Activated CD4-positive, alpha-beta T cell treated with anti-CD3 and anti-CD28 coated beads, Interleukin-2, amount 10 ng/mL, durations not matched to agents 24 days and 14 days (primary cell): ENCODE measurements at places on chromosomes 4 and X. TPM values are rescaled to one million over a fixed set of nuclear protein-coding genes. Genes with fewer than 3 reads are reported as not detected.

- no peak for DNase-seq
Observed at GRCh38 chrX:152932598-152933175, 34.8 kb downstream of the ZNF185 start.

DNA sequence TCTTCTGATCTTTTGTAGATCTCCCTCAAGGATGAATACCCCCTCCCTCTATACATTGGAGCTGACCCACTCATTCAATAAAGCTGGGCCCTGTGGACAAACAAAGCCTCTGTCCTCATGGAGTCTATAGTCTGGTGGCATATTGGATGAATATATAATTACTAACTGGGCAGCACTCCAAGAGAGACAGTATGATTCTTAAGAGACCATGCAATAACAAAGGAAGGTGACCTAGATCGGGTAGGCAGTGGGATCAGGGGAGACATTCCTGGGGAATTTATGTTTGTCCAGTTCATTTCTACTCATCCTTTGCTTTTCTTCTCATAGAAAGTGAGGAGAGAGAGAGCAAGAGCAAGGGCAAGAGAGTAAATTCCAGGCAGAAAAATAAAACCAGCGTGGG is 23.5 kb upstream of the CXCL13 start:
- no peak for DNase-seq

- no peak for DNase-seq
Observed at GRCh38 chr4:147760695-147761094, 28.8 kb downstream of the ARHGAP10 start.

- no peak for DNase-seq
Observed at GRCh38 chr4:20809812-20810211, 109.6 kb downstream of the PACRGL start.

GRCh38 chrX:109372716-109373115 is 109.2 kb downstream of the GUCY2F start:
- DNase-seq: no peak

Gene SYTL5
- not detected in 2 replicates for total RNA-seq

Gene MAGEB1
- not detected in 2 replicates for total RNA-seq

GRCh38 chr4:19010761-19011160 is 989.2 kb upstream of the LCORL start:
- DNase-seq: no peak

DNA sequence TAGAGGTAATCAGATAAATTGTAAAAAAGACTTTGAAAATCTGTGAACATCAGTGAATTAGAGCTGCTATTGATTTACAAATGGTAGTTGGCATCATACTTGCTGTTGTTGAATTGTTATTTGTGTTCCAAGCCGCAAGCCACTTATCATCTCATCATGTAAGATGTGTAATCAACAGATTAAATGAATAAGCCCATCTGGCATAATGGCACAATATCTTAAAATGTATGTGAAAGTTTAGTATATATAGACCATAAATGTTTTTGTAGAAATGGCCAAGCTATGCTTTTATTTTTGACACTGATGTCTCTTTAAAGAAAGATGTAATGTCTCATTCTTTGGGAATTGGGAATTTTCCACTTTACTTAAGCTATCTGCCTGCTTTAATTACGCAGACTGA is 682.6 kb upstream of the GNPDA2 start:
- DNase-seq: no peak

GRCh38 chr4:166991006-166991561 is 243.2 kb downstream of the SPOCK3 start:
- no peak for DNase-seq

Gene SPATA4
- 0.12 TPM in 1 of 2 replicates, not detected in the other for total RNA-seq

DNA sequence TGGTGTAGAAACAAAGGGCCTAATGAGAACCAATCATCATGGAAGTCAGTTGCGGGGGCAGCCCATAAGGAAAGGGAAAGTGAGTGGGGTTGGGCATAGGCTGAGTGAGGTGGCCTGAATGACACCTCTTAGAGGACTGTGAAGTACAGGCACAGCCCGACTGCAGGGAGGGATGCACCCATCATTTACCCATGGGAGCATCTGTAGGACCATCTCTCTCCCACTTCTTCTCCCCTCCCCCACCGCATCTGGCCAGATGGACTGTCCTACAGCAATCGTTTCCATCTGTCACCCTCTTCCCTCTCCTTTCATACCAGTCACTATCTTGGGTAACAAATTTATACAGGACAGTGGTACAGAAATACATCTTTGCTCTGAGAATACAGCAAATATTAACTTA is 4.2 kb downstream of the STBD1 start:
- DNase-seq: no peak

DNA sequence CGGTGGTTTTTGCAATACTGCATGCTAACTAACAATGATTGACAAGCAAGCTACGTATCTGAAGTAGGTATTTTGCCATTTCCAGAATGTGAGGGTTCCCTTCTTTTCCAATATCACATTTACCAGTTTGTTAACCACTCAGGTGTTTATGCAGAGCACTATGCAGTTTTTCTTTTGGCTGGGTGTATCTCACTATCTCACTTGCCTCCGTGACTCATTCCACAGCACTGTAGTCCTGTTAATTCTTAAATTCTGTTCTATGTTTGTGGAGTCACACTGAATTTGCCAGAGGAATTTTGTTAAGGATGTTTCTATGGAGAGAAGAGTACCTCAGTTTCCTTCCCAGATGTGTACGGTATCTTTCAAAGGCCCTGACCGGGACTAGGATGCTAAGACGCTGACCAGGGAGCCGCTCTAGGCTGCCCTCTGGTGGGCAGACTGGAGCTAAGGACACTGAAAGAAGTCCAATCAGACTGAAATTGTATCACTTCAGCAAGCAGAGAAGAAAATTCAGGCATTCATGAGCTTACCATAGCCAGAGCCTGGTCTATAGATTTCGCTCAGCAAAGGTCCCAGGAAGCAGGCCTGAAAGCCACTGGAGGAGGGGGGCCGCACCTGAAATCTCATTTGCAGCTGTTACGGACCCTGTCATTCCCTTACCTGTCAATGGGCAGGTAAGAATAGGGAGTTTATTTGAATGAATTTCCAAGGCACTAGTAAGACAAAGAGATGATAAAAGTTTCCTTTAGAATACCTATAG is 388.4 kb upstream of the SPOCK3 start:
- peak; percentile 77 for DNase-seq

GRCh38 chr4:108867476-108867875 is 104.6 kb upstream of the ETNPPL start:
- DNase-seq: no peak

DNA sequence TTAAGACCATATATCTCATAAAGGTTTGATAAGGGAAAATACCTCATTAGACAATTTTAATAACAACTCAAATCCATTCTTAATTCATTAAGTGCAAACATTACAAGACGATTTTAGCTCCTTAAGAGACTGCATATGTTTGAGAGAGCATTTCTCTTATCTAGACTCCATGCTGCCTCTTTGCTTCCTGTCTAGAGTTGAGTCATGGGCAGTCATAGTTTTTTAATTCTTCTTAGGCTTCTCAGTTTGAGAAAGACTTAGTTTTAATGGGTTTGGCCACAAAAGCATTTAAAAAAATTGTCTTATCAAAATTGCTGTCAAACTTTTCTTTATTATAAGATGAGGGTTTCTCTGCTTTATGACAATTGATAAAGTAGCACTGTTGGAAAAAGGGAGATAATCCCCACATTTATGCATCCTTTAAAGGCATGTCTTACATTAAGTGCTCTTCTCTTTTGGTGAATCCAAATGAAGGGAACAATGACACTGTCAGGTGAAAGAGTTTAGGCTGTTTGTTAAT is 713.4 kb downstream of the PCDH18 start:
- DNase-seq: no peak

- peak; percentile 49 for DNase-seq
Observed at GRCh38 chr4:173410079-173410478, 11.2 kb upstream of the SCRG1 start.

DNA sequence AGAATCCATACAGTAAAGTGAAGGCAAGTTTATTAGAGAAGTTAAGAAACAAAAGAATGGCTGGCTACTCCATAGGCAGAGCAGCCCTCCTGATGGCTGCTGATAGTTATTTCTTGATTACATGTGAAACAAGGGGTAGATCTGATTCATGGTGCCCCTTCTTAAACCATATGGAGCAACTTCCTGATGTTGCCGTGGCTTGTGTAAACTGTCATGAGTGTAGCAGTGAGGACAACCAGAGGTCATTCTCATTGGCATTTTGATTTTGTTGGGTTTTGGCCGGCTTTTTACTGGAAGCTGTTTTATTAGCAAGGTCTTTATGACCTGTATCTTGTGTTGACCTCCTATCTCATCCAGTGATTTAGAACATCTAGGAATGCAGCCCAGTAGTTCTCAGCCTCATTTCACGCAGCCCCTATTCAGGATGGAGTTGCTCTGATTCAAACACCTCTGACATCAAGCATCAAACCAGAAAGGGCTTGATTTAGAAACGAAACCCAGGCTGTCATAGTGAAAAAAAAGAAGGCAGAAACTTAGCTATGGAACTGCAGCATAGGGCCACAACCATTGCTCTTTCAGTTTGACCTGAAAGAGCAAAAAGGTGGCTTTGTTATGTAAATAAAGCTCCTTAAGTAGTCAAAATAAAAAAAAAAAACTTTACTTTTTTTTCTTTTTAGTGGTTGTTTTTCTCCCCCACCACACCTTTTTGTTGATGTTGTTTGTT is 37.8 kb downstream of the SPCS3 start:
- no peak for DNase-seq

Gene FHDC1
- 0.05 TPM in 2 replicates for total RNA-seq

DNA sequence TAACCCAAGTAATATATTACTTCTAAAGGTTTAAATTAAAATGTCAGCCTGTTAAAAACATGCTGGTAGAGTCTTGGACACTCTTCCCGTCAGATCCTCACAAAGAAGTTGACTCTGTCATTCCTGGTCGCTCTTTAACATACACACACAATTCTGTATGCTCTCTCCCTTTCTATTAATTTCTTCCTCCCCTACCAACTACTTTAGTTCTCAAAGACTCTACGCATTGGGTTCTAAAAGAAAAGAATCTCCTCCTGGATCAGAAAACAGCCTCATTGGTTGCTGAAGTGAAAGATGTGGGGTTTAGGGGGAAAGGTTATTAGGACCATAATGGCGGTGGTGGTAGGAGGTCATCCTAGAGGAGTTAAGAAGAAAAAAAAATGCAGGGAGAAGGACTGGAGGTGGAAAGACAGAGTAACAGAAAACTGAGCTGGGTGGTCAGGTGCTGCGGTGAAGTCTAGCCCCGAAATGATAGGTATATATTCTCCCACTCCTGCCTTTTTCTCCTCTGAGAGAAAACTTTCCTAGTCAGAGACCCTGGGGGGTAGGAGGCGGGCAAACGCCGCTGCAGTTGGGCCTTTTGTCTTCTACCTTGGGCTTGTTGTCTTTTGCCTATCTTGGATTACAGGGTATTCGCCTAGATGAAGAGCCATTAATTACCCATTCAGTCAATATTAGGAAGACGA is 5.2 kb upstream of the PITX2 start:
- DNase-seq: no peak

DNA sequence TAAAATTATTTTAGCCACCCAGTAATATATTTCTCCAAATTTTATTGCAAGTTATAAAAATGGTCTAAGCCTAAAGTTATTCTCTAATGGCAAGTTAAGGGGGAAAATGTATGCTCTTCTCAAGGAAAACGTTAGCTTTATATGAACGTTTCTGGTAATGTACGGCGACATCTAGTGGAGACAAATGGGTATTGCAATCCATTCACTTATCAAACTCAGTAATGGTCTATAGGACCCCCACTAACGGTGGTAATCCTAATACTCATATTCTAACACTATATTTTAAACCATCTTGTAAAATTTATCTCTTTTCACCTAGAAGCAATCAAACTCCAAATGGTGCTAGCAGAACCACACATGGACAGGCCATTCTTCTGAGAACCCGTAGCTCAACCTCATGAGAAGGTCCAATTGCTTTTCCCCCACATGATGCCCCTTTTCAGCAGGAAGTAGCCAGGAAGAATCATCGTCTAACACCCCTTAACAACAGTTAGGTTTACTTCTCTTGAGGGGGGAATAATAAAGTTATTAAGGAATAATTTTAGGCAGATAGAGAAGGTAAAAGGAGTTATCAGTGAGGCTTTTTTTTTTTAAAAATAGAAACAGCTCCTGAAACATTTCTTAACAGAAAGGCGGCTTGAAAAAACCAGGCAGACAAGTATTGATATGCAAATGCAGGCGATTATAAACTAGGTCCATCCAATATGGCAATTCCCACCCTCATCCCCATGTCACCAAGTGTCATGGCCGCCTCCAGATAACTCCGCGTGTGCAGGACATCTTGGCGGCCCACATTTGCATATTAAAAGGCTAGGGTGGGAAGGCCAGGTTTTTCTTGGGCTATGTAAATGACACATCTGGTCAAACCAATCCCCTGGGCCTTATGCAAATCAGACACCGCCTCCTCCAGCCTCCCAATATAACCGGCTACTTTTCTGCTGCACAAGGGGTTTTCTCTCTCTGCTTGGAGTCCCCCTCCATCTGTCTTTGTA is 35.0 kb downstream of the NUDT11 start:
- peak; percentile 65 for DNase-seq

DNA sequence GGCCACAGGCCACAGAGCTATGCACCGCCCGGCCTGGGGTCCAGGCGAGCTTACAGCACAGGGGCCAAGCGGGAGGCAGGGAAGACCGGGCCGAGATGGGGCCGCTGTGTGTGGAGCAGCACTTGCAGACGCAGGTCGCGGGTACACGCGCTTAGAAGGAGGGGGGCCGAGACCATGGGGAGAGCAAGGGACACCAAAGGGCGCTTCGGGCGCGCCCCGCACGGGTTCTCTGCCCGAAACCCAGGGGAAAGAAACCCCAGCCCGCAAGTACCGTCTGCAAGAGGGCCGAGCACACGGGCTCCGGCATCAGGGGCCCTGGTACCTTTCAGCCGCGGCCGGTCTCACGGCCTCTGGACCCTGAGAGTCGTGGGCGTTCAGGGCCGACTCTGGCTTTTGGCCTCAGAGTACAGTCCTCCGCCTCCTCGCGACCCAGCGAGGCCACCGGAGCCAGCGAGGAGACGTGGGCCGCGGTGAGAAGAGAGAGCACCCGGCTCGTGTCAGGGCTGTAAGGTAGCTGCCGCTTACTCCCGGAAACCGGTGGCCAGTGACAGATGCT is 342 bp downstream of the EOLA2 start:
- no peak for DNase-seq

DNA sequence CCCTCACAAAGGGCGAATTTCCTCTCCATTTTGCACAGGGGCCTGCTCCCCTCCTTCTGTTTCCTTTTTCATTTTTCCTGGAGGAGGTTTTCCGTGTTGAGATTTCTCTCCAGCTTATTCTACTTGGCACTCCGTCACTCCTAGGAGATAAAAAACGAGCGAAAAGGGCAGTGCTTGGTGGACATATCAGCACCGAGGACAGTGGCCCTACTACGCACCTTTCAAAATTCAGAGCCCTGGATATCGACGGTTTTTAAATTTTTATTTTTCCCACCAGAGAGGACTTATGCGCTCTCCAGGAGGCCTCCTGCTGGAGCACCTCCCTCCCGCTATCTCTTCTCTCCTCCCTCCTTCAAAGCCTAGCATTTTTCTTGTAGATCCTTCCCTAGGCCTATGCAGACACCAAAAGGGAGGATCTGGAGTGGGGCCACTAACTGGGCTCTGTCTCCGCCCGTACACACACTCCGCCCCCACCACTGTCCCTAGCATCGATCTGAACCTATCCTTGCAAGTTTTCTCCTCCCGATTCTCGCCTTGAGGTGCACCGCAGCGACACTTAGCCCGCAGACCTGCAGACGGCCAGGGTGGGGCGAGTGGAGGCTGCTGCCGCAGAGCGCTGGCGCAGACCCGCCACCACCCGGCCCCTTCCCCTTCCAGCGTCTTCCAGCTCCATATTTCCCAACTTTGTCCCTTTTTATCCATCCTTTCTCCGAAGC is 8.5 kb upstream of the TCEAL9 start:
- DNase-seq: no peak

Gene UGT2B17
- not detected in 2 replicates for total RNA-seq

Gene PRSS12
- not detected in 2 replicates for total RNA-seq

- no peak for DNase-seq
Observed at GRCh38 chr4:8383451-8384160, 56.9 kb downstream of the ACOX3 start.

GRCh38 chr4:145389550-145389949 is 92.1 kb upstream of the SMAD1 start:
- DNase-seq: no peak
